PC-9 (cell line): ENCODE measurements at places on chromosomes 5 and 9.
A peak's percentile ranks its signal among the peaks of the same experiment; 100 is the strongest.

GRCh38 chr9:91028166-91028827 is 226.7 kb downstream of the SYK start:
- no peak for DNase-seq

- DNase-seq = no peak
These were observed 143.8 kb downstream of the MAST4 start for GRCh38 chr5:66739951-66740350.

- no peak for DNase-seq
These were observed 472.3 kb downstream of the LRRC70 start for GRCh38 chr5:63050916-63051315.

DNA sequence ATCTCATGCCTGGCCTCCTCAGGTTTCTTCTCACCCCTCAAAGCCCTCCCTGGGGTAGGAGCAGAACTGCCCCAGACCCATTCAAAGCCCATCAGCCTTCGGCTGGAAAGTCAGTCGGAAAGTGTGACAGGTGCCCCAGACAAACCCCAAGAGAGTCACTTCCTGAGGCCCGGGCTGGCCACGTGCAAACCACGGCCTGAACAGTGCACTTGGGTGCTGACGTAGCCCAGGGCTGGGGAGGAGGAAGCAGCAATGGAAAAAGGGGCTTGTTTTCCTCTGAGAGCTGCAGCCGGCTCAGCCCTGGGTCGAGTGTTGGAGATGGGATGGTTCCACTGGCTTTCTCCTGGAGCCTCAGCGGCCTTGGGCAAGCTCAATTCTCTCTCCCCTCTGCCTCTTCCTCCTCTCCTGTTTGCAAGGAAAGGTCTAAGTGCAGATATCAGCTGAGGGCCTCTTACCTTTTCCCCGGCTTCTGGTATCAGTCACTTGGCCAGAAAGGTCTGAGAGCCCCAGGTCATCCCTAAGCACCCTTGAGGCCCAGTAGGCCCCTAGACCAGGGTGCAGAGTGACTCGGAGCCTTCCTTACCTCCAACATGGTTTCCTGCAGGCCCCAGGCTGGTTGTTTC is 5.9 kb upstream of the EGR1 start:
- no peak for DNase-seq

DNA sequence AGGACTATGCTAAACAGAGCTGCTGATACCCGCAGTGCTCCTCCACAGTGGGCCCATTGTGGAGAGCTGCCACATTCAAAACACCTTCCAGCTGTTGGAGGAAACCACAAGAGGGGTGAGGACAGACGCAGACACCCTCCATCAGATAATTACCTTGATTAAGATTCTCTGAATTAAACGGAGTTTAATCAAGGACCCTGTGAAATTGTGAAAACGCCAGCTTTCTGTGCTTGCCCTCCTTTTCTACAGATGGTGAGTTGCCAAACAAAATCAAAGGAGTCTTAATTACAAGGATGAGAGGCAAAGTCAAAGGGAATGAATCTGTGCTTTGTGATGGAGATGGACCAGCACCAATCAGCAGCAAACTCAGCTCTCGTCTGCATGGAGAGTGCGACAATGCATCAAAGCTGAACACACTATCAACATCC is 596.1 kb downstream of the ELAVL2 start:
- DNase-seq = no peak

GRCh38 chr9:16543686-16544085 is 326.8 kb downstream of the BNC2 start:
- no peak for DNase-seq

GRCh38 chr5:132272311-132273210 is 15.1 kb downstream of the PDLIM4 start:
- peak; percentile 64 for DNase-seq

- DNase-seq = no peak
These were observed 132.8 kb downstream of the MUSK start for GRCh38 chr9:110801426-110801825.

- no peak for DNase-seq
These were observed 100.4 kb downstream of the NREP start for GRCh38 chr5:111656580-111656979.

GRCh38 chr9:124800306-124801259 is 23.6 kb downstream of the OLFML2A start:
- DNase-seq = no peak

- no peak for DNase-seq
These were observed 80.0 kb downstream of the OXCT1 start for GRCh38 chr5:41790038-41790776.

GRCh38 chr9:34010979-34011378 is 37.7 kb downstream of the UBAP2 start:
- no peak for DNase-seq

DNA sequence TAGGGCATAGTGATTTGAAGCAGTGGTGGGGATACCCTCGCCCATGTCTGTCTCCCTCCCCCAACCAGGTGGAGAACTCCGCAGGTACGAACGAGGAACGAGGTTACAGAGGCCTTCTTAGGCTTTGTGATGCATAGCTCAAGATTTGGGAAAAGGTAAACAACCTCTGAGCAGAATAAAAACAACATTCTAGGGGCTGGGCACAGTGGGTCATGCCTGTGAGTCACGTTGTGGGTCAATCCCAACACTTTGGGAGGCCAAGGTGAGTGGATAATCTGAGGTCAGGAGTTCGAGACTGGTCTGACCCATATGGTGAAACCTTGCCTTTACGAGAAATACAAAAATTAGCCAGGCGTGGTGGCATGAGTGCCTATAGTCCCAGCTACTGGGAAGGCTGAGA is 3.6 kb upstream of the LCP2 start:
- no peak for DNase-seq

DNA sequence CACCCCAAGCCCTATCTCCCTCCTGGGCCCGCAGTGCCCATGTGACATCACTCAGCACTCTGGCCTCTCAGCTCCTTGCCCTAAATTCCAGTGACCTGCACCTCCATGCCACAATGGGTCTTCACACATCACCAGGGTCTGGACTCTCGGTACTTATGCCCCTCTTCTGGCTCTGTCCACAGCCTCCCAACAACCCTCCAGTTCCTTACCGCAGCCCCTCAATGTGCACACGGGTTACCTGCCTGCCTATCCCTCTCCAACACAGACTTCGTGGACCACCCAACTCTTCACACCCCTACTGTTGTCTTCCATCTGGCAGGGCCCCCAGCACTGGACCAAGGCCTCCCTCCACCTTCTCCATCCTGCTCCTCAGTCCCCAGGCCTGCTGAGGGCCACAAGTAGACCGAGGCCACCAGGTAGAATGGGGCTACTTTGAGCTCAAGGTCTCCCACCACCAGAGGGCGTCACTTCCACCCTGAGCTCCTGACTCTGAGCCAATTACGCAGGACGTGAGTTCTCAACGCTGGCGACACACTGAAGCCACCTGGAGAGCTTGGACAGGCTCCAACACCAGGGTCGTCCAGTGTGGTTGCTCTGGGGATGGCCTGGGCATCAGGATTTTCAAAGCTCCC is 172.1 kb downstream of the GABBR2 start:
- peak; percentile 18 for DNase-seq

- peak; percentile 91 for DNase-seq
These were observed 3.9 kb downstream of the CCDC183 start for GRCh38 chr9:136799854-136800657.

DNA sequence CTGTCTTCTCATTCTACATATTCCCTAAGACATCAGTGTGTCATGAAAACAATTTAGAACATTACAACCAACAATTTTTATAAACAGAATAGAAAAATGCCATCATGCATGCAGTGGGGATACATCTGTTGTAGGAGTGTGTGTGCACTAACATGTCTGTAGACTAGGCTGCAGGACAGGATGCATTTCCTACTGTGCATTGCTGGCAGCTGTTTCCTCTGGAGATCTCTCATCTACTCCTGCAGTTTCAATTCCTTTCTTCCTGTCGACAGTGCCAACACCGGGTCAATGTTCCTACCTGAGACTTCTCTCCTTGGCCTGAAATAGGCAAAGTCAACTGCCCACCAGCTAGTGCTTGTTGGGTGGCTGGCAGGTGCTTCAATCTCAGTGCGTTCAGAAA is 69.8 kb downstream of the ANKH start:
- DNase-seq = no peak

- DNase-seq = no peak
These were observed 1.5 kb upstream of the RMND5B start for GRCh38 chr5:178129296-178129695.

GRCh38 chr9:114112778-114113584 is 13.9 kb upstream of the KIF12 start:
- no peak for DNase-seq

DNA sequence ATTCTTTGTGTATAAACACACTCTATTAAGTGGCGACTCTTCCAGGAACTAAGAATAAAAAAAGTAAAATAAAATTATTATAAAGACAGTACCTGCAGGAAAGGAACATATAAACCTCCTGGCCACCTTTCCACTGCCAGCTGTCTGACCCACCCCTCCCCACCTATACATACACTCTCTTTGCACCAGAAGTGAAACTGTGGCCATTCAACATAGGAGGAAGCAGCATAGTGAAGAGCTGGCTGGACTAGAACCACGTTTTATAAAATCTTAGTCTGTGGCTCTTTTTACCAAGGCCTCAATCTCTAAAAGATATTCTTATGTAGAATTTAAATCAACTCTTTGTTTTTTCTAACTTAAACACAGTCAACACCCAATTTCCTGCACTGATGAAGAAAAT is 289.6 kb downstream of the GABRB2 start:
- DNase-seq = no peak

DNA sequence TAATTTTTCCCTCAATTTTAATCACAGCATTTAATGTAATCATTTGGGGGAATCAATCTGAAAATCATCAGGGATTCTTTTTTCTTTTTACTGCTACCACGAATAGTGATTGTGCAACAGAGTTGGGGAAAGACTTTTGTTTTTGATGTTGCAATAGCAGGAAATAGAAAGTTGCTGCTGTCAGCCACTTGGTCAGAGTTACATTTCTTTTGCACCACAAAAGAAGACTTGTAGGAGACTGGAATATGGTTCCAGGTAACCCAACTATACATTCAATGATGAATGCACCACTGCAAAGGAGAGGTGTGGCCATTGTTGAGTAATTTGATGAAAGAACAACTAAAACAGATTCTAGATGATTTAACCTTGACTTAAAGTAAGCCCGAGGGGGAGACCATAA is 46.3 kb upstream of the PALM2AKAP2 start:
- DNase-seq = no peak

- DNase-seq = no peak
These were observed 47.8 kb upstream of the PSD2 start for GRCh38 chr5:139747583-139748504.
